Dermis microvascular lymphatic vessel endothelial cell (primary cell): ENCODE measurements at places on chromosomes 12 and 14. TPM values are rescaled to one million over a fixed set of nuclear protein-coding genes. Genes with fewer than 3 reads are reported as not detected.

ABHD12B gene
- total RNA-seq = not detected in 2 replicates

KCNA5 gene
- not detected in 2 replicates for total RNA-seq

CCER1 gene
- total RNA-seq = not detected in 2 replicates

SDR39U1 gene
- 5.0 and 8.5 TPM in 2 replicates for total RNA-seq

AKAP5 gene
- 0.13 TPM in 2 replicates for total RNA-seq

DNA sequence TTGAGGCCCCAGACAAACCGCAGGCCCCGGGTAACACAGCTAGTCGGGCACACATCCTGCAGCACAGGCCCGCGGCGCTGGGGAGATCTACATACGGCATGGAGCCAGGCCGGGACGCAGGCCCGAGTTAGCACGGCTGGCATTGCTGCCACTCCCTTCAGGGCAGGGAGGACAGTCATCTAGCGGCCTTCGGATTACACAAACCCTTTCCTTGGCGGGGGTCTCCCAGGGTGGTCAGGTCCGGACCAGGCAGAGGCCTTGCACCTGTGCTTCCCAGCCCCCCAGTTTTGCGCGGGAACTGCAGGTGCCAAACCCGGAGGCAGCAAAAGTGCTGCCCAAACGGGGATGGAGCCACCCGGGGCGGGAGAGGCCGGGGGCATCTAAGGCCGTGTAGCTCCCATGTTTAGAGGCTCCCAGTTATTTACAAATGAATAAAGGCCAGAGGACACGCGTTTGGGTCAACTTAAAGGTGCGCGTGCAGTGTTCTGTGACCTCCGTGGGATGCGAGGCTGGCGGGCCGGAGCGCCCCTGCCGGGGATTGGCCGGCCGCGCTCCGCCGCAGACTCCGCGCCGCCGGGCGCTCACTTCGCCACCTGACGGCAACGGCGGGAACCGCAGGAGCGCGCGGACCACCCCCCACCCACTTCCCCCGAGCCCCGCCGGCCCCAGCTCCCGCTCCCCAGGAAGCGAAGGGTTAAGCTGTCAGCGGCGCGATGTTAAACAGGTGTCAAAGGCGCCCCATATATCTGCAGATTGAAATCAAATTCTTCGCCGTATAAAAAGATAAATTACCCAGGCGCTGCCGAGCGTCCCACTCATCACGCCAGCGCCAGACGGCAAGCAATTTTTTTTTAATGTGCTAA is 18.1 kb downstream of the VSX2 start:
- no peak for DNase-seq

DNA sequence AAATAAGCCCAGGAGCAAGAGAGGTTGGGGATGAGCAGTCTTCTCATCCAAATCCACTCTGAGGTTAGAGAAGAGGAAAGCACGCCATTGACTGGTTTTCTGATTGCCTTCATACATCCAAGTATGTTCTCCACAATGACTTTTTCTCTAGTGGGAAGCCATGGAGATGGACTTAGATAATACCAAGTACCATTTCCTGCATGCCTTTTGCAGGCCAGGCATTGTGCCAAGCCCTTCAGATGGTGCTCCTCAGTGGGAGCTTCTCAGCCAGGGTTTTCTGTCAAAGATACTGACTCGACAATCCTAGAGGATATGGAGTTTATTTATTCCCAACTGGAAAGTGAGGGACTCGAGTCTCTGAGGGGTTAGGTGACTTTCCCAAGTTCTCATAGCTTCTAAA is 218.0 kb downstream of the ZFP36L1 start:
- peak; percentile 37 for DNase-seq

GRCh38 chr14:85590784-85591183 is 60.8 kb downstream of the FLRT2 start:
- no peak for DNase-seq

DNA sequence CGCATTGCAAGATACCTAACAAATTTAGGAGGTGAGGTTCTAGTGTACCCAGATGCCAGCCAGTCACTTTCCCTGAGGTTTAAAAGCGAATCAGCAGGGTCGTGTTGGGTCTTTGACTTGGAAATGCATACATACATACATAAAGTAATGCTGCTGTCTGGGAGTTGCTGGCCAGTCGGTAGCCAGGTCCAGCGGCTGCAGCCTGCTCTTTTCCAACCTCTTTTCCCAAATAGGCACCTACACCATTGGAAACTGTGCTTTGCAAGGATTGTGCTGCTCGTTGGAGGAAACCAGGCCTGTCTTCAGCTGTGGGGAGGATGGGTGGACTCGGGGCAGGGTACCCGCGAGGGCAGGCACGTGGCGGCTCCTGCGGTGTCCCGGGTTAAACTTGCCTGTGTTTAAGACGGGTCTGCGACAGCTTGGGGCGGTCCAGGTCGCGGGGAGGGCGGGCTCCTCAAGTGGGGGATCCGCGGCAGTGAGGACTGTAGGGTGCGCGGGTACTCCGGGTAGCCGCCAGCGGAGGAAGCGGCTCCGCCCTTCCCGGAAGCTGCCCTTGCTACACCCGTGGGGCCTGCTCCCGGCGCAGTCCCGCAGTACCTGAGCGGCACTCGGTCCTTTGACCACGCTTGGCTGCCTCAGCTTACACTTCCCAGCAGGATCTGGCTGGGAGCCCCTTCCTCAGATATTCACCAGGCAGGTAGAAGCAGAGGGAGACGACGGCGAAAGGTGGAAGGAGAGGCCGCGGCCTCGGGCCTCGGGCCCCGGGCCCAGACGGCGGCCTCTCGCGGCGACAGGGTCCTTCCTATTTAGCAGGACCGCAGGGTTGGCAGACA is 2.7 kb downstream of the TTC6 start:
- DNase-seq = no peak

- no peak for DNase-seq
These were observed 3.6 kb downstream of the VDR start for GRCh38 chr12:47901063-47901717.

GRCh38 chr12:59040656-59041055 is 120.4 kb upstream of the LRIG3 start:
- DNase-seq = peak; percentile 70
